ENCODE measurements at places on chromosomes 6 and 20.

DNA sequence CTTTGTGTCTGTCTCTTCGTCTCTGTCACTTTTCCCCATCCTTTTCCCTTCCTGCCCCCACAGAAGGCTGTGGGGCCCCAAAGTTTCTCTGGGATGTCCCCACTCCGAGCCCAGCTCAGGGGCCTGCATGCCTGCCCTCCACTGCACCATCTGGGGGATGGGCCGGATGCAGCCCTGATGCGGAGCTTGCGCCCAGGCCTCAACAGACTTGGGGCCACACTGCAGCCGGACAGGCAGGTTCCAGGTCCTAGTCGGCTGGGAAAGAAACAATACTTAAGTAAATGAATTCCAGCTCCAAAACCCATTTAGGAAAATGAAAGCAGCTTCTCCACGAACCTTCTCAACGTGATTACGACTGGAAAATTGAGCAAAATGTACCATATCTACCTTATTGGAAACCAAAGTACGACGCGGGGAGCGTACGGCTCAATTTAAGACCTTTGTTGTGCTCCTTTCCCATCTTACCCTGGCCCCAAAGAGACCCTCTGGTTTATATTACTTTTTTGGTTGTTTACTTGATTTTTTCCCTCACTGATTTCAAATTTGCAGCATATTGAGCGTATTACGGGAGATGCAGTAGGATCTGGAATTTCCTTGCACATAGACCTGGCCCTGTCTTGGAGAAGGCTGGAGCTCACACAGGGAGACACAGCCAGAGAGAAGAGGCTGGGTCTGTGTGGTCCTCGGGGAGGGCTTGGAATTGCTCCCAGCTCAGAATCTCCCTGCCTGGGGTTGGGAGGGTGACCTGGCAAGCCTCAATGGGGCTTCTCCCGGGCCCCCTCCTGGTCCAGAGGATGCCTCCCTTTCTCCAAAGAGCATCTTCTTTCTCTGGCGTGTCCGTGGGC lies 8.0 kb downstream of the FOXC1 start:
- DNase-seq, result no peak

DNA sequence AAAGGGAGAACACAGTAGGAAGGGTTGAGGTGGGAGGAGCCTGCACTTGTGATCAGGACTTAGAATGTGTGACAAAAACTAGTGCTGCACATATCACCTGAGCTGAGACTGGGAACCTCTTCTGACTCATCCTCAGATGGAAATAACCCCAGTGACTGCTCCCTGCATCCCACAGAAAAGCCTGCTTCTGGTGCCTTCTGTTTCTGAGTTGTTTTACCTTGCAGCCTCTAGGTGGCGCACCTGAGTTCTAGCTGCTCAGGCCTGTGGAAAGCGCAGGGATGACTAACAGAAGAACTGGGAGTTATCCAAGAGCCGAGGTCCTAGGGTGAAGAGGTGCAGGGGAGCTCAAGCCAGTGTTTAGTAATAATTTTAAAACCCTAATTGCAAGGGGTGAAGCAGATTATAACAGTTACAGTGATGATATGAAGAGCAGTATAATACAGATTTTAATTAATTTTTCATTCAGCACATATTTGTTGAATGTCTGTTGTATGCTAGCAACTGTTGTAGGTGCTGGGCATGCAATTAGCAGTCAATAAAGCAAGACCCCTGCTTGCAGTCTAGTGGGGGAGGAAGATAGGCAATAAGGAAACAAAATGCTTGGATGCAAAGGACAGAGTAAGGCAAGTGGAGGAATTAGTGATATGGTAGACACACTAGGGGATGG lies 302.5 kb downstream of the DHX35 start:
- peak; percentile 4 for DNase-seq

DNA sequence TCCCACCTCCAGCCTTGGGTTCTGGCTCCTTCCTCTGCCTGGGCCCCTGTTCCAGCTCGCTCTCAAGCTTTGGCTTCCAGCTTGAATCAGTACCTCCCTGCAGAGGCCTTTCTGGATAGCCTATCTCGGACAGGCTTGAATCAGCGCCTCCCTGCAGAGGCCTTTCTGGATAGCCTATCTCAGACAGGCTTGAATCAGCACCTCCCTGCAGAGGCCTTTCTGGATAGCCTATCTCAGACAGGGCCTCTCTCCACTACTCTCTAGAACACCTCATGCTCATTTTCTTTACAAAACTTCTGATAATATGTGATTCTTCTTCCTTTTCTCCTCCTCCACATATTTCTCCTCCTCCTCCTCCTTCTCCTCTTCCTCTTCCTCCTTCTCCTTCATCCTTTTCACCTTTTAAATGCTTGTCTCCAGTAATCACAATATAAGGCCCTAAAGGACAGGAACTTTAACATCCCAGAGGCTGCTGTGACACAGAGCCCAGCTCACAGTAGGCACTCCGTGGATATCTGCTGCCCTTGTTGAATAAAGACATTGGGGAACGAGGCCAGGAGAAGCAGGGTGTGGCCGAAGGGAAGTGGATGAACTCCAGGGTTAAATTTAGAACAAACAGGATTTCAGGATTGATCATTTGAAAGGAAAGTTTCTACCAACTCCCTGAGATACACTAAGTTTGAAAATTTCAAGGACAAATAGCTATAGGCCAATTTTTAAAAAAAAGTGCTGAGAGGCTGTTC lies 9.3 kb upstream of the RPS6KA2 start:
- DNase-seq, result no peak

DNA sequence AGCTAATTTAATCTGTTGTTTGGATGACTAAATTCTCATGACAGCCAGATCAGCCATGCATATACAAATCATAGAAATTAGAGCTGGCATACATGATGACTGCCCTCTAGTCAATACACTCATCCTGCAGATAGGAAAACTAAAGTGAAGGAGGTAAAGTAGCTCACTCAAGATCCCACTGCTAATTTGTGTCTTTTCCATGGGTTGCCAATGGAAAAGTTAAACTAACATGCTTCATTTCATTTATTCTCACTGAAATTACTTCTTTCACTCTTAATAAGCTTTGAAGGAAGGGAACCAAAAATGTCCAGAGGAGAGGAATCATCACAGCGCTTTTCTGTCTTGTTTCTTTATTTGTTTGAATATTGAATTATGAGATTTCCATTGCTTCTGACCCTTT lies 308.2 kb downstream of the GJA1 start:
- DNase-seq, result no peak

DNA sequence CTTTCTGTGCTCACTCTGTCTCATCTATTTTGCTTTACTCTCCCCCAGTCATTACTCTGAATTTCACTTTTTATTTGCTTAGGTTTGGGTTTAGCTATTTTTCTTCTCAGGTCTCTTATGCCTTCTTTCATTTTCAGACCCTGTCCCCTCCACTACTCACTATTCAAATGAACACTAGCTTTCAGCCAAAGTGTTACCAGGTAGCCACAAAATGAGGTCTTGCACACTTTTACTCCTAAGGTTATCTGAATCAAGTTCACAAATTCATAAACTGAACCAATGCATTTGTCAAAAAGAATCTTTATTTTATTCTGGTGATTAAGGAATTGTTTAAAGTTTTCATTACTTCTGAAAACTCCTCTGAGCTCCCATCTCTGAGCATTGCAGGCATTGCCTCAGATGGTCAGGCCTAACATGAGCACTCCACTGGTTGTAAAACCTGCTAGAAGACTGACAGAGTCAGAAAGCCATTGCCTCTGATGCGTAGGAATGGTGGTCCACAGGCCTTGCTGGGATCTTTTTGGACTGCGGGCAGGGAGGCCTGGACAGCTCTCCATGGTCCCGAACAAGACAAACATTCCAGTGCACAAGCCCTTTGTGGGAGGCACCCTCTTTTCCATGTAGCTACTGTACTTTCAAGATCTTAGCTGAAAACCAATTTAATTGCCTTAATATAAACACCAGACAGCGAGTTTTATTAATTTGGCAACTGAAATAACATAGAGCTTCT lies 48.5 kb downstream of the FYN start:
- no peak for DNase-seq

DNA sequence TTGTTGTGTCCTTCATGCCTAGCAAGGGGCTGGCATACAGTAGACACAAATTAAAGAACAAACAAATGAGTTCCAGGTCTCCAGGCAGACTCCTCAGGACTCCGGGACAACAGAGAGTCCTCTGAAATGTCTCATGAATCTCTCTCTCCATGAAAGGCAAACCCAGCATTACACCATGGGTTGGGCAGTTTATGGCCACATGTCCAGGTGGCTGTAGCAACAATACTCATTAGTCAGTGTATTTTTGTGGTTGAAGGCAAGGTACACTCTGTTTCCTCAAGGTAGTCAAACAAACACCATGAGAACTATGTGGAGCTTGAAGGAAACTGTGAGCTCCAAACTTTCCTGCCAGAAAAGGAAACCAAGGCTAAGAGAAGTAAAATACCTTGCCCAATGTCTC lies 62.2 kb downstream of the KCNB1 start:
- no peak for DNase-seq
